Pancreas (tissue), 10 donors: ENCODE measurements at places on chromosomes 13 and 19. TPM values are rescaled to one million over a fixed set of nuclear protein-coding genes. Genes with fewer than 3 reads are reported as not detected.

Gene CALR3
- 0.07 TPM for polyA plus RNA-seq

Gene ZNF471
- 1.9 TPM for polyA plus RNA-seq

Gene ZNF626
- polyA plus RNA-seq = 1.9 TPM

Gene SEMA6B
- polyA plus RNA-seq = 4.4 TPM

Gene RCBTB2
- 9.7 TPM for polyA plus RNA-seq

Gene ACOD1
- polyA plus RNA-seq = not detected

Gene ANKRD24
- 14.2 TPM for polyA plus RNA-seq

Gene SIGLECL1
- not detected for polyA plus RNA-seq

Gene CLIP3
- 3.0 TPM for polyA plus RNA-seq

- DNase-seq = no peak
- H3K4me3 ChIP-seq = no peak overlapping the region
- H3K27me3 ChIP-seq = no peaks in the 10 kb centered on the region
Measured at GRCh38 chr13:64234255-64234654, 2818.6 kb upstream of the PCDH20 start.

GRCh38 chr13:47085346-47085745 is 188.5 kb upstream of the HTR2A start:
- no peaks in the 10 kb centered on the region for H3K4me1 ChIP-seq
- H3K4me3 ChIP-seq = no peak overlapping the region
- H3K27me3 ChIP-seq = no peaks in the 10 kb centered on the region
- H3K27ac ChIP-seq = no peak overlapping the region

DNA sequence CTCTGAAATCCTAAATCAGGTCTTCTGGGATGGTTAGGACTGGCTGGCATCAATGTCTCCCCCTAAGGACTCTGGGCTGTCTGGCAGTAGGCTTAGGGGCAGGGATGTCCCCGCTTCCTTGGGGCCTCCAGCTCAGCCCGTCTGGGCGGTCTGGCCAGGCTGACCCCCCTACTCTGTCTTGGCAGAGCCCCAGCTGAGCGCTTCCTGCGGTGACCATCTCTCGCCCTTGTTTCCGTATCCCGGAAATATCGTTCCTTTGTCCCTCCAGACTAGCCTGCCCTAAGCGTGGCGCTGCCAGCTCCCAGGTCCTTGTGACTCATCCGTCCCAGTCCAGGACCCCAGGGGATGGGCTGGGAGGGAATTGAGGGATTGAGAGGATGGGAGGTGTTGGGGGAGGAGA is 11.3 kb downstream of the GTPBP3 start:
- H3K4me1 ChIP-seq = no peaks in the 10 kb centered on the region
- H3K4me3 ChIP-seq = no peak overlapping the region
- no peaks in the 10 kb centered on the region for H3K36me3 ChIP-seq
- no peak overlapping the region for H3K27ac ChIP-seq
- peak; percentile 22 for DNase-seq

DNA sequence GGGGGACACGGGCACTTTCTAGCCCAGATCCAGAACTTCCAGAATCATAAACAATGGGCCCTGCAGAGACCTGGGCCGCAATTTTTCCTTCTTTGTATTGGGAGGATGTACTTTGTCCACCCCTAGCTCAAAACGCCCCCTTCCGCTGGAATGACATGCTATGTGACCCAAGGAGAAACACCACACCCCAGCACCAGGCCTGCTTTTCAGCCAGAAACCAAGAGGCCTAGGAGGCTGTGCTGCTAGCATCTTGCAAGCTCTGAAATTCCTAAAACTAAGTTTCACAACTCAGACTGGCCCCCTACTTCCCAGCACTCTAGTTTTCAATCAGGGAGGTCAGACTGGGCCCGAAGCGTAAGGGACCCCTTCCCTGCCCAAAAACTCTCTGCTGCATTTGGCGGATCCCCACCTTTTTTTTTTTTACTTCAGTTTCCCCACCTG is 538 bp downstream of the LSM4 start:
- H3K27me3 ChIP-seq = no peaks in the 10 kb centered on the region
- peak overlapping the region; percentile 77 for H3K4me3 ChIP-seq
- H3K4me1 ChIP-seq = peaks cover 7% of the 10 kb centered on the region
- no peaks in the 10 kb centered on the region for H3K36me3 ChIP-seq

- H3K36me3 ChIP-seq = no peaks in the 10 kb centered on the region
- H3K27ac ChIP-seq = no peak overlapping the region
Measured at GRCh38 chr13:71576571-71576970, 290.4 kb downstream of the DACH1 start.

DNA sequence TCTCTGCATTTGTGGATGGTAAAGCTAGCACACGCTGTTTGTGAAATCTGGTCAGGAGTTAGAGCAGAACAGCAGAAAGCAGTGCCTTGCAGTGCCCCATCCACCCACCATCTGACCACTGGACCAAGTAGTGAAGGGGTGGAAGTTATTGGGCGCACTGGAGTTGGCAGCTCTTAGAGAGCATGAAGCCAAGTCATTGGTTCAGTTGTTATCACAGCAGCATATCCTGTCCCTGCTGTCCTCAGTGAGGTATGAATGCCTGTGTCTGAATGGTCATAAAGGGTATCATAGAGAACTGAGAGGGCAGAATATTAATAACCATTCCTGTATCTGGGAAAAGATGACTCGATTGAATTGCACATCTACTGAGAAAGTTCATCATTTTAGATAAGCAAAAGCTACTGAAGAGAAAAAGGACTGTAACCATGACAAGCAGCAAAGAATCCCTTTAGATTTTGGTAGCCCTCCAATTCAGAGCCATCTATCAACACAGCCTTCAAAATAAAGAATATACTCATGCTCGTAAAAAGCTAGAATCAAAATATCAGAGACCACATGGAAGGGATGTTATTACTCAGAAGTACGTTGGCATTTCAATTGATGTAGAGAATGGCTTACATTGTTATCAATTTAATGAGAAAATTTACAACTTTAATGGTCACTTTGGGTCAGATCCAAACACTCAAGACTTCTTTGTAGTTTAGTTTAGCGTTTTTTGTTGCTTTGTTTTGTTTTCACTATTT is 919.0 kb downstream of the EFNB2 start:
- no peak overlapping the region for H3K4me3 ChIP-seq
- no peaks in the 10 kb centered on the region for H3K36me3 ChIP-seq
- DNase-seq = no peak
- H3K4me1 ChIP-seq = no peaks in the 10 kb centered on the region
- no peak overlapping the region for H3K27ac ChIP-seq
- no peaks in the 10 kb centered on the region for H3K27me3 ChIP-seq

- H3K27ac ChIP-seq = no peak overlapping the region
- no peaks in the 10 kb centered on the region for H3K4me1 ChIP-seq
- no peaks in the 10 kb centered on the region for H3K36me3 ChIP-seq
- no peak overlapping the region for H3K4me3 ChIP-seq
Measured at GRCh38 chr13:77811381-77811780, 107.2 kb downstream of the EDNRB start.

GRCh38 chr19:732148-733069 is 18.5 kb upstream of the MISP start:
- H3K36me3 ChIP-seq = no peaks in the 10 kb centered on the region
- no peak overlapping the region for H3K4me3 ChIP-seq
- no peak for DNase-seq

DNA sequence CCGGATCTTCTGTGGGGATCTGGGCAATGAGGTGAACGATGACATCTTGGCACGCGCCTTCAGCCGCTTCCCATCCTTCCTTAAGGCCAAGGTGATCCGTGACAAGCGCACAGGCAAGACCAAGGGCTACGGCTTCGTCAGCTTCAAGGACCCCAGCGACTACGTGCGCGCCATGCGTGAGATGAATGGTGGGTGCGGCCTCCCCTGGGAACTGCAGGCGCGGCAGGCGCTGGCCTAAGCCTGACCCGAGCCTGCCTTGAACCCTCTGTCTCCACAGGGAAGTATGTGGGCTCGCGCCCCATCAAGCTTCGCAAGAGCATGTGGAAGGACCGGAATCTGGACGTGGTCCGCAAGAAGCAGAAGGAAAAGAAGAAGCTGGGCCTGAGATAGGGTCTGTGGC is 4.4 kb upstream of the ETV2 start:
- no peak for DNase-seq
- H3K4me1 ChIP-seq = no peaks in the 10 kb centered on the region
- H3K27ac ChIP-seq = no peak overlapping the region
- H3K4me3 ChIP-seq = no peak overlapping the region
- no peaks in the 10 kb centered on the region for H3K27me3 ChIP-seq

- H3K36me3 ChIP-seq = no peaks in the 10 kb centered on the region
- H3K4me3 ChIP-seq = no peak overlapping the region
- peaks cover 7% of the 10 kb centered on the region for H3K4me1 ChIP-seq
- H3K27me3 ChIP-seq = no peaks in the 10 kb centered on the region
- H3K27ac ChIP-seq = no peak overlapping the region
- no peak for DNase-seq
Measured at GRCh38 chr13:107961849-107962608, 253.3 kb downstream of the LIG4 start.

GRCh38 chr19:46813839-46814358 is 25.5 kb upstream of the SLC1A5 start:
- no peaks in the 10 kb centered on the region for H3K27me3 ChIP-seq
- H3K4me3 ChIP-seq = no peak overlapping the region
- H3K27ac ChIP-seq = no peak overlapping the region
- DNase-seq = peak; percentile 81

DNA sequence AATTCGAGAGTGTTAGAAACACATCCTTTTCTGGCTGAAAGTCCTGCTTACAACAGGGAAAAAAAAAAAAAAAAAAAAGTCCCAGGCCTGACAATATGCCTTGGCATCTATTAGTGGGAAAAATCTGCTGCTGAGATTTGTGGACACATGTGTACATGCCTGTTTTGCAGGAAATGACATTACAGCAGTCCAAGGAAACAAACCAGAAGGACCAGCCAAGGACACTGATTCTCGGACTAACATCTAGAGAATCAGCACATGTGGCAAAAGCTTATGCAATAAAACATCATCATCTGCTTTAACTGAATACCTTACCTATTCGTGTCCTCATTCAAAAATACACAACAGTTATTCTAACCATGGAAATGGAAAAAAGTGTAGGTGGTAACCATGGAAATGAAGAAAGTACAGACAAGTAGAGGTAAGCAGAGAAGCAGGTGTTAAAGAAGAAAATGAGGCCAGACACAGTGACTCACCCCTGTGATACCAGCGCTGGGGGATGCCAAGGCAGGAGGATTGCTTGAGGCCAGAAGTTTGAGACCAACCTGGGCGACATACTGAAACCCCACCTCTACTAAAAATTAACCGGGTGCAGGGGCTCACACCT is 9.4 kb upstream of the DPY19L3 start:
- no peak overlapping the region for H3K27ac ChIP-seq
- DNase-seq = no peak
- no peaks in the 10 kb centered on the region for H3K27me3 ChIP-seq
- H3K4me3 ChIP-seq = no peak overlapping the region
- H3K4me1 ChIP-seq = no peaks in the 10 kb centered on the region
- H3K36me3 ChIP-seq = no peaks in the 10 kb centered on the region

GRCh38 chr13:96792188-96792587 is 202.1 kb downstream of the OXGR1 start:
- peaks cover 7% of the 10 kb centered on the region for H3K4me1 ChIP-seq
- no peak overlapping the region for H3K4me3 ChIP-seq
- no peak overlapping the region for H3K27ac ChIP-seq
- DNase-seq = no peak
- H3K36me3 ChIP-seq = no peaks in the 10 kb centered on the region
- no peaks in the 10 kb centered on the region for H3K27me3 ChIP-seq

DNA sequence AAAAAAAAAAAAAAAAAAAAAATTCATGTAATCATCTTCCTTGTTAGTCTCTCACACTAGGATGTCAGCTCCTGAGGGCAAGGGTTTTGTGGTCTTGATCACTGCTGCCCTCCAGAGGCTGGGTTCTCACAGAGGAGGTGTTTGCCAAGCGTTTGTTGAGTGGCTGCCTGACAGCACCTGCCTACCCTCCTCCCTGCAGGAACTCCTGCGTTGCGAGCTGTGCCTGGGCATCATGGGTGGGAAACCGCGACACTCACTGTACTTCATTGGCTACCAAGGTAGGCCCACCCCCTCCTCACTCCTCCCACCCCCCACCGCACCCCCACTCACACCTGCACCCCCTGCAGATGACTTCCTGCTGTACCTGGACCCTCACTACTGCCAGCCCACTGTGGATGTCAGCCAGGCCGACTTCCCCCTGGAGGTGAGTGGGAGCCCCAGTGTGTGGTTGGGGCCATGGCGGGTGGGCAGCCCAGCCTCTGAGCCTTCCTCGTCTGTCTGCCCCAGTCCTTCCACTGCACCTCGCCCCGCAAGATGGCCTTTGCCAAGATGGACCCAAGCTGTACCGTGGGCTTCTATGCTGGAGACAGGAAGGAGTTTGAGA is 8.1 kb downstream of the ATG4D start:
- no peak overlapping the region for H3K4me3 ChIP-seq
- H3K27ac ChIP-seq = no peak overlapping the region
- peak; percentile 52 for DNase-seq
- peaks cover 54% of the 10 kb centered on the region for H3K36me3 ChIP-seq
- no peaks in the 10 kb centered on the region for H3K27me3 ChIP-seq

- no peaks in the 10 kb centered on the region for H3K27me3 ChIP-seq
- H3K4me3 ChIP-seq = no peak overlapping the region
- no peaks in the 10 kb centered on the region for H3K36me3 ChIP-seq
- no peak for DNase-seq
- no peaks in the 10 kb centered on the region for H3K4me1 ChIP-seq
Measured at GRCh38 chr13:31826521-31826920, 87.2 kb downstream of the RXFP2 start.

GRCh38 chr13:102090532-102090931 is 311.3 kb downstream of the FGF14 start:
- no peak overlapping the region for H3K4me3 ChIP-seq
- no peaks in the 10 kb centered on the region for H3K27me3 ChIP-seq
- no peaks in the 10 kb centered on the region for H3K4me1 ChIP-seq
- no peak for DNase-seq
- no peaks in the 10 kb centered on the region for H3K36me3 ChIP-seq

GRCh38 chr13:109779074-109779473 is 7.3 kb downstream of the IRS2 start:
- H3K27me3 ChIP-seq = no peaks in the 10 kb centered on the region
- H3K4me1 ChIP-seq = peaks cover 34% of the 10 kb centered on the region
- peak overlapping the region; percentile 1 for H3K4me3 ChIP-seq
- H3K27ac ChIP-seq = no peak overlapping the region

DNA sequence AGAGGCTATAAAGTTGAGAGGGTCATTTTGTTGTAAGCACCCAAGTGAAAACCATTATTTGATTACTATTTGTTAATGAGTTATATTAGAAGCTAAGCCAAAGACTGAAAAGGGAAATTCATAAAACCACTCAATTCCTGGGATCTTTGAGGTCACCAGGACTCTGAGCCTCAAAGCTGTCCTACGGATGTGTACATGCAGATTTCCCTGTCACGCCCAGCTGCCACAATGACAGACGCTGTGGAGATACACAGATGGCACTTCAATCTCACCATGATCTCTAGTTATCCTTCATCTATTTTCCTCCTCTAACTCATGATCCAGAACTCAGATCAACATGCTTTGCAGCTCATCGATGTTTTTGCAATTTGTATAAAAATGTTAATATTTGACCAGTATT is 403.5 kb upstream of the MIR17HG start:
- DNase-seq = no peak
- H3K4me3 ChIP-seq = no peak overlapping the region
- no peaks in the 10 kb centered on the region for H3K36me3 ChIP-seq
- H3K27ac ChIP-seq = no peak overlapping the region
- no peaks in the 10 kb centered on the region for H3K27me3 ChIP-seq
